ENCODE measurements at places on chromosomes 2 and 18.

DNA sequence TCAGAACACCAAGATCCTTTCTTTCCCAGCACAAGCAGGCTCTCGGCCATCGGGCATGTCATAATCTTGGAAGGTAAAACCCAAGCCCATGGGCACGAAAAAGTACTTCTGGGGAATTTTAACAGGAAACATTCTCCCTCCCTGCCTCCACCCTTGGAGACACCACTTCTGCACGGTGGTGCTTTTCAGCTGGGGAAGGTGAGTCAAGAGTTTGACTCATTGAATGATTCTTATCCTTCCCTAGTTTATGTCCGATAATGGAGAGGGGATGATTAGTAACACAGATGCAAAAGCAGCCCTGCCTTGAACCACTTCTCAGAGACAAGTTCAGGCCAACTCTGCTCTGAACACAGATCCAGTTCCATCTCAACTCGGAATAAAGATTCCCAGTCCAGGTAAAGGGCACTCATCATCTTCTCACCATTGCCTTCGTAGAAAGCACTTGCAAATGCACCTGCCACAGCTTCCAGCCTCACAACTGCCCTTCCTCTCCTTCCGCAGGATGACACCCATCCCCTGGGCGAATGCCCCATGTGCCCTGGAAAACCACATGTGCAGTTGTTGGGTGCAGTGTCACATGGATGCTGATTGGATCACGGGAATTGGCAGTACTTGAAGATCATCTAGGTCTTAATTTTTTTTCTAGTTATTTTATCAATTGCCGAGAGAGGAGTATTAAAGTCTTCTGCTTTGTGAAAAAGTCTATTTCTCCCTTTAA is 136.2 kb downstream of the PXDN start:
- DNase-seq = no peak

DNA sequence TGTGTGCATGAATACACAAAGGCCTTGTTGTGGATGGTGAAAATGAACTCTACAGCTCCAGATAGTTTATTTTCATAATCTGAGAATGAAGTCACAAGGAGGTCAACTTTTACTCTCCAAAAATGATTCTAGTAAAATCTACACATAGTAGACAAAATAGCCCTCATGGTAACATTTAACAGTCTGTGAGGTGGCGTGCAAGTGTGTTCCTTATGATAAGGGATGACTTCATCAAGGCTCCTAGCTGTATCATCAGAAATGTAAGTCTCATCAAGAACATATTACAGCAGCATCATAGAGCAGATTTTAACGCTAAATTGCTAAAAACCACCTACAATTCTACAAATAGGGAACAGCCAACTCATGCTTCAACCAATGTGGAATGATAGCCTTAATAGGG is 72.3 kb upstream of the RIOK3 start:
- no peak for DNase-seq

DNA sequence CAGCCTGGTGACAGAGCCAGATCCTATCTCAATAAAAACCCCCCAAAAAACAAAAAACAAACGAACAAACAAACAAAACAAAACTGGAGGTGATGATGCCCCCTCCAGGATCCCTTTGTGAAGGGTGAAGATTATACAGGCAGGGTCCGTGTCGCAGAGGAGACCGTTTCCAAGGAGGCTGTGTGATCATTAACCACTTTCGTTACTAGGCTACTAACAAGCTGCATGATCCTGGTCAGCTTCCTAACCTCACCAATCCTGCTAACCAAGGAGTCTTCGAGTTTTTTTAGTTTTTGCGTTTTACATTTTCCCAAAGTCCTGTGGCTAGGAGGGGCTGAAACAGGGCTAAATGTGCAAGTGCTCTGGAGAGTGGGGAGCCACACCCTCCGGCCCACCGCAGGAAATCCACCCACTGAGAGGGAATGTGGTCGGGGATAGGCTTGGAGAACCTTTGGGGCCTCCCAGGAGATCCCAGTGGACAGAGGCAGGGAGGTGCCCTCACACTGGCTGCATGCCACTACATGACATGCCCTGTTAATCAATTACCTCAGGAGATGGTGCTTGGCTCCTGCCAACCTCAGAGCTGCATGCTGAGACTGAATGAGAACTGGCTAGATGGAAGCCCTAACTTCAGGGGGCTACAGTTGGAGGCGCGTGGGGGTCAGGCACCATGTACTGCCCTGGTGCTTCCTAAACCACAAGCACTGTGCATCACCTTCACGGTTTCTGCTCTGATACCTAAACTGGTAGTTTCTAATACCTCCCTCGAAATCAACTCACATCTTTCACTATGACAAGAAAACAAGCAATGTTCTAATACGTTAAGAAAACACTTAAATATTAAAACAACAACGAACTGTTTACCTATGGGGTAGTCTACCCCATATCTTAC is 67.5 kb upstream of the RGPD5 start:
- DNase-seq = no peak

DNA sequence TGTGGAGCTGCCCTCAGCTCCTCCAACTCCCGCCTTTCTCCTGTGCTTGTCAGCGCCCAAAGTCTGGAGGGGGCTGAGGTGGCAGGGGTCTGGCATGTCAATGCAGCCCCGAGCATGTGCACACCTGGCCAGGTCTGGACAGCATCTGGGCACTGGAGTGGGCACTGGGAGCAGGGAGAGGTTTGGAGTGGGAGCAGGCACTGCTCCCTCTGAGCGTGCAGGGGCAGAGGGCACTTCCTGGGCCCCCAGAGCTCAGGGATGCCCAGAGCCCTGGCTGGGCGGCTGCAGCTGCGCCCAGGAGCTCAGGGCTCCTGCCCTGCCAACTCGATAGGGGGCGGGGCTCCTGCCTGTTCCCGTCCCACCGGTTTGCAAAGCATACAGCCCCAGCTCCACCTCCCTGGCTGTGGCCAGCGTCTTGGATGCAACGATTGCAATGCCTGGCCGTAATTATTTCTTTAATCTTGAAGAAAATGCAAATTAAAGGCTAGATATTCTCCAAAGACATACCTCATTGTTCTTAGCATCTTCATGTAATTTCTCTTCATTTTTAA is 57.4 kb upstream of the LDAH start:
- DNase-seq = no peak

DNA sequence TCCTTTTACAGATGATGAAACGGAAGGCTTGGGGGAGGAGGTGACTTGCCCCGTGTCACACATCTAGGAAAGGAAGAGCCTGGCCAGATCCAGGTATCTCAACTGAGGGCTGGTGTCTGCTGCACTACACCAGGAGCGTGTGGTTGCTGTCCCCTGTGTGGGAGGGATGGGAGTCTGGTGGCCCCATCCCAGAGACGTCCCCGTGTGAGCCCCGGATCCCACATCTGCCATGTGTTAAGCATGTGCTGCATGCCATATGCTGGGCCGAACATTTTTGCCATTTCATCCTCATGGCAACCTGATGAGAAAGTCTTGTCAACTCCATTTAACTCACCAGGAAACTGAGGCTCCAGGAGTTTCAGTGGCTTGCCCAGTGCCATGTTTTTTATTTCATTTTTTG is 4.2 kb downstream of the GAREM2 start:
- no peak for DNase-seq

- no peak for DNase-seq
These were observed 136.0 kb downstream of the ATP9B start for GRCh38 chr18:79204889-79205807.

- DNase-seq = no peak
These were observed 396.0 kb downstream of the MEIS1 start for GRCh38 chr2:66830881-66831280.

DNA sequence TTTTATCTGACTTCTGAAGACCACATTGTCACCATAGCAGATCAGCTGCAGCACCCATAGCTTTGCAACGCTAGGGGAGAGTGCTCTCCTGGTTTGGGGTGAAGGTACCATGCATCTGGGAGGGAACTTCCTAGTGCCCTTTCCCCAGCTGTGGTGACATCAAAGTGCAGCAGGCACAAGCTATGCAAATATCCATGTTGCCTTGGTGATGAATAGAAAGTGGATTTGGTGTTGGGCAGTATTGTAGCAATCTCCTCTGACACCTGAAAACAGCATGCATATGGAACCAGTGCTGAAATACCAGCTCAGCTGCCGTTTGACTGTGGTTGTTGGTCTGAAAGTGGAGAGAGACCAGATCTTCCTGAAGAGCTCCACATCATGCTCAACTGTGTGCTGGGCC is 37.1 kb downstream of the BCL2L11 start:
- no peak for DNase-seq

- no peak for DNase-seq
These were observed 25.4 kb downstream of the HDAC4 start for GRCh38 chr2:239375278-239376061.

GRCh38 chr2:219452361-219453317 is 18.0 kb downstream of the SPEG start:
- no peak for DNase-seq

DNA sequence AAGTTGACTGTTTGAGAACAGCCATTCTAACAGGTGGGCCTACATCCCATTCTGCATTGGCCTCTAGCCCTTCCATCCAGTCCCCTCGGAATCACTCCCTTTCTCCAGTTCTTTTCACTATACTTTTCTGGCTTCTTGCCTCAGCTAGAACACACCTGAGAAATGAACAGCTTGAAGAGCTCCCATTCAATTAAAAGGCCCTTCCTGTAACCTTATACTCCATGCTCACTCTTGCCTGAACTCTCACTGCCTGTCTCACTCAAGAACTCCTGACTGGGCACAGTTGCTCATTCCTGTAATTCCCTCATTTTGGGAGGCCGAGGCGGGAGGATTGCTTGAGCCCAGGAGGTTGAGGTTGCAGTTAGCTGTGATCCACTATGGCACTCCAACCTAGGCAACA is 23.6 kb downstream of the CHRNA1 start:
- no peak for DNase-seq

GRCh38 chr2:222792001-222792611 is 68.7 kb upstream of the ACSL3 start:
- DNase-seq = no peak

GRCh38 chr2:216714376-216714775 is 19.0 kb upstream of the IGFBP5 start:
- DNase-seq = no peak

DNA sequence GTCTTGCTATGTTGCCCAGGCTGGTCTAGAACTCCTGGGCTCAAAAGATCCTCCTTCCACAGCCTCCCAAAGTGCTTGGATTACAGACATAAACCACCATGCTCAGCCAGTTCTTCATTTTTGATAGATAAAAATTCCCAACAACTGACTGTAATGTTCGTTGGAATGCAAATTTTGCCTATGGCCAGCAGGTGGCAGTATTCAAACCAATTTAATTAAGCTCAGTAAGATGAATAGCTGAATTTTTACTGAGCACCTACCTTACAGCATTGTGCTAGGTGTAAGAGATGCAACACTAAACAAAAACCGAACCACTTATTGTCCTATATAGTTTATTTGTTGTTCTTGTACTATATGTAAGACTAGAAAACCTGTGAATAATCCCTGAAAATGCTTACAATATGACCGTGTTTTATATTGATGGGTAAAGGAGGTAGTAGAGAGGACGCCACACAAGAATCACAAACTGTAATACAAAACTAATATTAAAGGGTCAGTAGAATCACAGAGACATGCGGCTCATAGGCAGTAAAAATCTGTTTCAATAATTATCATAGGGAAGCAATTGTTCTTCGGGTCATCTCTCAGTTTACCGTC is 8.2 kb upstream of the TMEM182 start:
- DNase-seq = peak; percentile 59

GRCh38 chr18:46946656-46947282 is 29.4 kb downstream of the KATNAL2 start:
- no peak for DNase-seq

Data from KG1 (cell line).